ENCODE measurements at places on chromosomes 6 and 20. TPM values are rescaled to one million over a fixed set of nuclear protein-coding genes. Genes with fewer than 3 reads are reported as not detected.

GRCh38 chr6:101404775-101405174 is 11.3 kb downstream of the GRIK2 start:
- no peak for DNase-seq

SEMG1 gene
- total RNA-seq: not detected

- no peak for DNase-seq
Observed at GRCh38 chr6:2355150-2355549, 109.7 kb upstream of the GMDS start.

- no peak for DNase-seq
Observed at GRCh38 chr20:46872328-46873211, 22.1 kb upstream of the EYA2 start.

MACROD2 gene
- 2.9 TPM for total RNA-seq

PRELID3B gene
- total RNA-seq: 86.1 TPM
